ENCODE measurements at places on chromosomes 6 and 20.

- DNase-seq = no peak
These were observed 185.0 kb downstream of the ANKRD60 start for GRCh38 chr20:58043236-58044140.

DNA sequence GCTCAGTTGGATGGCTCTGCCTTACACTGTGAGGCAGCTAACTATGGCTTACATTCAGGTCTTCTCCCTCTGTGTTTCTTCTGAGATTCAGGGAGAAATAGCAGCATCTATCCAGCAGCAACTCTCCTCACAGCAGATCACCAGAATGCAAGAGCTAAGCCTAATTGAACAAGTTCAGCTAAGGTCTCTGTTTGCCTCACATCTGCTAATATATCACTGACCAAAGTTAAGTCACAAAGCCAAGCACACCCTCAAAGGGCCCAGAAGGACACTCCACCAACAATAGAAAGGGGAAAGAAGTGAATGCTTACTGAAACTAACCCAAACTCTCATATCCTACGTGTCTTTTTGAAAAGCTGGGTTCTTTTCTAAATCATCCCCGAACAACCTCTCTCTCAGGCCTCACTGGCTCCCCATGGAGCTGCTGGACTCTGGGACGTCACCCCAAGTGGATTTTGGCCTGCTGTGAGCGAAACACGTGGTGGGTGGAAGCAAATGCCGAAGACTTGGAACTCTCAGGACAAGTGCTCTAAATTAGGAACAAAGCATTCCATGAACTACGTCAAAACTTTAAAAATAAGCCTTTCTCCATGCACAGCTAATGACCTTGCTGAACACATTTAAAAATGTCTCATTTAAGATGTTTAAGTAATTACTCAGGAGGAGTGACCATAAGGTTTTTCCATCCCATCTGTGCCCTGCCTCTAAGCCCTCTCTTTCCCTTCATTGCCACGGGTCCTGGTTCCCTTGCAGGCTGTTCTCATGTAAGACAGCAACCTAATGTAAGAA is 167.5 kb upstream of the PLCB4 start:
- DNase-seq = no peak

GRCh38 chr6:181049-181654 is 111.1 kb upstream of the DUSP22 start:
- DNase-seq = no peak

GRCh38 chr6:163662604-163663225 is 248.2 kb downstream of the QKI start:
- no peak for DNase-seq

GRCh38 chr6:33414592-33415271 is 3.2 kb downstream of the CUTA start:
- DNase-seq = no peak

GRCh38 chr6:129634411-129635230 is 75.4 kb downstream of the ARHGAP18 start:
- no peak for DNase-seq

All from KG1 (cell line).